Jurkat, Clone E6-1 (cell line): ENCODE measurements at places on chromosomes 11 and 22.

DNA sequence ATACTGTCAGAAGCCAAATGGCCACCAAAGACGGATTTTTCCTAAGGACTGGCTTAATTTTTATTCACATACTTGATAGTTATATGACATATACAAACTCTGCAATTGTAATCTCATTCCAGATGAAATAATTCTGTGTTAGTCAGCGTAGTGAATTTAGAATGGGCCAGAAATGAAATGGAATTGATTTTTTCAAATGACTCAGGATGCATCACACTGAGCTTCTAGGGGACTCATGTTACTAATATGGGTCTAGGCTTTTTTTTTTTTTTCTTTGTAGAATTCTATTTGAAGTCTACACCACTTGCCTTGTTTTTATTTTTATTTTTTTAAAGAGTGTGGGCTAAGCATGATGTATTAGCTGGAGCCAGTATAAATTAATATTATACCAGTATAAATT lies 62.7 kb downstream of the SPECC1L start:
- DNase-seq: no peak

- DNase-seq: no peak
Observed at GRCh38 chr11:72534371-72535193, 100.3 kb upstream of the CLPB start.

DNA sequence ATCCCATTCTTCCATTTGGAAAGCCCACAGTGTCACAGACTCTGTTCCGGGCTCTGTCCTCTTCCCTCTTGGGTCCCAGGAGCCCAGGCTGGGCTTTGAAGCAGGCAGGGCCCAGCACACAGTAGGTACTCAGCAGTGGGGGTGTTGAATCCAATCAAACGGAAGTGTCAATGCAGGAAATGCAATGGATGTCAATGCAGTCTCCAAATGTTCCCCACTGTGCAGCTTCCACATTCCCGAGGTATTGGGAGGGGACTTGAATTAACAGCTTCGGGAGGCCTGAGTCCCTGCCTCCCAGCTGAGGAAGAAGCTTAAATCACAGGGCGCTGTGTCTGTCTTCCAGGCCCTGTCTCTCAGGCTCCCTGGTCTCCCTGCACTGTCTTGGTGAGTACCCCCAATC lies 21.8 kb upstream of the SMIM35 start:
- no peak for DNase-seq

DNA sequence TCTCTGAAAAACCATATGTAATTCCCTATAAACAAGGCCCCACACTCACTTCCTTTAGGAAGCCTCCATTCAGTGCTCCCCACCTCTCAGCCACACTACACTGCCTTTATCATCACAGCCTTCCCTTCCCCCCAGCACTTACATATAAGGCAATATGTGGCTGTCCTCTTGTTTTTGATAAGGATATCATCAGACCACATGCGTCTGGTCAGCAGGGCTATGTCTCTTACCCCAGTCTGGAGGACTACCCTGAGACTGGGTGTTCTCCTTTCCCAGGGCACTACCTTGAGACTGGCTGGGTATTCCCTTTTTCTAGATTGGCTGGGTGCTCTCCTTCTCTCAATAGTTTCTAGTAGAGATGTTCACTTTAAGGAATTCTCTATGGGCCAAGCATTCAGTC lies 7.8 kb downstream of the KCNE3 start:
- DNase-seq: no peak
